Stimulated activated CD8-positive, alpha-beta memory T cell treated with anti-CD3 and anti-CD28 coated beads, Interleukin-4, amount 100 ng/mL, for 24 hours (primary cell): ENCODE measurements at places on chromosomes 2 and 18.

DNA sequence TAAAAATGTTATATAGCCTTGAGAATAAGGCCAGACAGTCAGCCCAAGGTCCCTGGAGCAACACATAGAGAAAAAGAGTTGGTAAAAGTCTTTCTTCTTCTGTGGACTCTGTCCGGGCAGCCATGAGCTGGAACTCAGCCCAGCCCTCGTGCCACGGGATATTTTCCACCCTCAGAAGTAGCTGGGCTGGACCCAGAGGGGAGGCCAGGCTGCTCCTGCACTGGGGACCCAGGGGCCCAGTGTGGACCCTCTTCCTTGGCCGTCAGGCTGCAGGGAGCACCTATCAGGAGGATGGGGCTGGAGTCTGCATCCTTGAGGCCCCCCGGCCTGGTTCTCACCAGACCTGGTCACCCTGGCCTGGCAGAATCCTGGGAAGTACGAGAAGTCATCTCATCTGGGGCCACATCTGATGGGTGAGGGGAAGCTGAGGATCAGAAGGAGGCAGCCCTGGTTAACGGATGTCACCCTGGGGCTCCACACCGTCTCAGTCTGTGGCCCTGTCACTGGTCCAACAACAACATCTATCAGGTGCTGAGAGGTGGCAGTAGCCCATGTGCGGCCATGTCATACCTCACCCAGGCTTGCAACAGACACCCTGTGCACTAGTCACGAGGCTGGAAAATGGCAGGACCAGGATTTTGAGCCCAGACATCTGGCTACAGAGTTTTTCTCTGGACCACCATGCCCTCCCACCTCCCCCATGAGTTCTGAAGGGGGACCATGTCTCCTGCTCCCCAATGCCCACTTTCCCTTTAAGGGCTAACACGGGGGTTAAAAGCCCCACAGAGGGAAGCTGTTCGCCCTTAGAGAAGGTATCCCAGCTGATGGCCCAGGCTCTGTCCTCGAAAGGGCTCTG, 33.0 kb downstream of the SDC1 start:
- no peak for DNase-seq

GRCh38 chr18:41585512-41585911, 369.5 kb upstream of the PIK3C3 start:
- DNase-seq, result no peak

DNA sequence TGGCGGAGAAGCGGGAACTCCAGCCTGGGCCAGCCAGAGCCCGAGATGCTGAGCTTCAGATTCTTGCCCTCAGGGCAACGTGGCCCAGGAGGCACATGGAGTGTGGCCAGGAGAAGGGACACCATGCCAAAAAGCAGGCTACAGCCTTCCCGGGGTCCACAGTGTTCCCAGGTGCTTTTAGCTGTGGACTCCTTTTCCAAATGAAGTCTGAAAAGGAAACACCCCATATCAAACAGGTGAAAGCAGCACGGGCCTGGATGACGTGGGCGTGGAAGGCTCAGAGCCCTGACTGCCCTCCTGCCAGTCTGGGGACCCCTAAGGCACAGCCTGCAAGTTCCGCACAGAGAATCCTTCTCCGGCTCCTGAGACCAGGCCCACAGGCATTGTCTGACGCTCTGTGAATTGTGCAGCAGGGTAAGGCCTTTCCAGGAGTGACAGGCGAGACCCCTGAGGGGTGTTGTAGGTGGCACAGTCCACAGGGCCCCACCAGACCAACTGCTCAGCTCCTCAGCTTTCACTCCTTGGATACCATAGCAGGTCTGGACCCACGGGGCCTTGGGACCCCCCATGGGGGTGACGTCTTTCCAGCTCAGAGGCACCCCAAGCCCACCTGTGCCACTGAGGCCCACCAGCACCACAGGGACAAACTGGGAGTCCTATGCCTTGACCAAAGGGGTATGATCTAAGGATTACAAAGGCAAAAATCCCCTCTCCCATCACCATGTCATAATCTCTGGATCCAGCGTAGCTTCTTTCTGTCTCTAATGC, 69.6 kb upstream of the RAB6C start:
- no peak for DNase-seq

DNA sequence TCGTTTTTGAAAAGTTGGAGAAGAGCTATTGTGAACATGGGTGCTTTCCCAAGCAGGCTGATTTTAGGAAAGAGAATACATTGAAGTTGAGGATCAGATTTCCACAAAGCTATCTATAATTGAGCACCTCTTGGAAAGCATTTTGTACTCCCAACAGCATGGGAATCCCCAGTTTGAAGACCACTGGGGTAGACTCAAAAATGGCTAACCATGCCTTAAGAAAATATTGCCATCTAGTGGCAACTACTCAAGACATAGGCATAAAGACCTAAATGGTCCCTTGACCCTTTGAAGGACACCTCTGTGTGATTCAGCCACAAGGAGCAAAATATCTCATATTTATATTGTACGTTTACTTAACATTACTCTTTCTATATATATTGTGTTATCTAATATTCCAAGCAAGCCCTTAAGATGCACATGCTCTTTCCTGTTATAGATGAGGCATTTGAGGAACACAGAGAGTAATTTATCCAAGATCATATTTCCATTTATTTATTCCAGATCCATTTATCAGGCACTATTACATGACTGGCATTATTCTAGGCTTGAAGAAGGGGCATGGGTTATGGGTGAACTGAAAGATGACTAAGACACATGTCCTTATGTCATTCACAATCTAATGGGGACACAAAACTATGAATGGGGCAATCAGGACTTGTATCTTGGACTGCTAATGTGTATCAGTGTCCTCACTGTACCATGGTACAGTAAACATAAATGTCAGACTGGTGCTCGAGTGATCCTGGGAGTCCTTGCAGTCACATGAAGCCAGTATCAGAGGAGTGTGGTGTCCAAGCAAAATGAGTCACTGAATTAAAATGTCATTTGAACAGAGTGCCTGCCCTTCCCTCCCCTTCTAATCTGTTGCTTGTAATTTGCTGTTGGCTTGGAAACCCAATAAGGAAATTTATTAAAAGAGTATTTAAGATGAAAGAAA, 121.0 kb upstream of the XPO1 start:
- no peak for DNase-seq

DNA sequence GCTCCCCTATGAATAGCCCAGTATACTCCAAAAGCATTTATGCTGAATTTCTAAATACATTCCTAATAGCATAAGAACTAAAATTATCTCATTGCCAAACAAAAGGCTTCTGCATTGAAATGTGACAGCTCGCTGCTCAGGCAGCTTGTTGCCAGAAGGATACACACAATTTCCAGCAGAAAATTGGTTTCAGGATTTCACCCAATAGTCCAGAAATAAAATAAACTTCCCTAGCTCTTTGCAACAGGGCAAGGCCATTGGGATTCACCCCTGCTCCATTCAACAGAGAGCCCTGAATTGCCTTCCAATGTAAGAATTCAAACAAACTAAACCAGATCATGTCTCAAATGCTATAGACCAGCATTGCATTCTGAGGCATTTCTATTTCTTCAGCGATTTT, 70.7 kb downstream of the RBM43 start:
- no peak for DNase-seq

- no peak for DNase-seq
Observed at GRCh38 chr18:59200787-59201186, 19.2 kb upstream of the GRP start.

DNA sequence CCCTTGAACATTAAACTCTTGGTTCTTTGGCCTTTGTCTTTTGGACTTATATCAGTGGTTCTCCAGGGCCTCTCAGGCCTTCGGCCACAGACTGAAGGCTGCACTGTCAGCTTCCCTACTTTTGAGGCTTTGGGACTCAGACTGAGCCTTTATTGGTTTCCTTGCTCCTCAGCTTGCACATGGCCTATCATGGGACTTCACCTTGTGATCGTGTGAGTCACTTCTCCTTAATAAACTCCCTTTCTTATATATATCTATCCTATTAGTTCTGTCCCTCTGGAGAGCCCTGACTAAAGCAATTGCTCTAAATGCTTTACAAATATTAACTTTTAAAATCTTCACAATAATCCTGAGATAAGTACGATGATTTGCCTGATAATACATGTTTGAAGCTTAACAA, 353.6 kb upstream of the TRIB2 start:
- no peak for DNase-seq

GRCh38 chr2:80378-80777, 34.1 kb upstream of the FAM110C start:
- no peak for DNase-seq

GRCh38 chr2:95374451-95374920, 28.0 kb upstream of the FAHD2A start:
- no peak for DNase-seq

DNA sequence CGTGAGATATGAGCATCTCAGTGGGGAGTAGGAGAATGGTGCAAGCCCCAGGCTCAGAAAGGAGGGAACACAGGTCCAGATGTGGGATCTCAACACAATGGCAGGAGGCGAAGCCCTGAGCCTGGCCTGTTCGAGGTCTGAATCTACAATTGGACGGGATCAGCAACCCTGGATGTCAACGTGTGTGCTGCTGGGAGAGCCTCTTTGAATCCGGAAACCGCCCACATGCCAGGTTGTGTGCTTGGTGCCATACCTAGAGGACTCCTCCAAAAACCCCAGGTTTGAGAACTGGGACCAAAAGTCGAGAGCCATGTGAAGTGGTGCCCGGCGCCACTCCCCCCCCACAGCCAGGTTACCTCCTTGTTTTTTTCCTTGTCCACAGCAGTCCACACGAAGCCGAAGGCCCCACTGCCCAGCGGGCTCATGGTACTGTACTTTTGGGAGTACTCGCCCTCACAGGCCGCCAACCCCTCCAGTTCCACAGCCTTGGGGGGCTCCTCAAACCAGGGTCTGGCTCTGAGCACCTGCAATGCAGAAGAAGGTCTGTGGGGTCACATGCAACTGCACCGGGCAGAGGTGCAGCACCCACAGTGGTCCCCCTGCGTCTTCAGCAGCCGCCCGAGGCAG, 20.4 kb upstream of the MTERF4 start:
- DNase-seq, result no peak

- DNase-seq, result no peak
Observed at GRCh38 chr18:7855028-7855427, 287.9 kb downstream of the PTPRM start.

- no peak for DNase-seq
Observed at GRCh38 chr2:206836722-206837121, 71.3 kb downstream of the FASTKD2 start.

GRCh38 chr18:58608216-58608615, 20.7 kb downstream of the ALPK2 start:
- DNase-seq, result no peak

DNA sequence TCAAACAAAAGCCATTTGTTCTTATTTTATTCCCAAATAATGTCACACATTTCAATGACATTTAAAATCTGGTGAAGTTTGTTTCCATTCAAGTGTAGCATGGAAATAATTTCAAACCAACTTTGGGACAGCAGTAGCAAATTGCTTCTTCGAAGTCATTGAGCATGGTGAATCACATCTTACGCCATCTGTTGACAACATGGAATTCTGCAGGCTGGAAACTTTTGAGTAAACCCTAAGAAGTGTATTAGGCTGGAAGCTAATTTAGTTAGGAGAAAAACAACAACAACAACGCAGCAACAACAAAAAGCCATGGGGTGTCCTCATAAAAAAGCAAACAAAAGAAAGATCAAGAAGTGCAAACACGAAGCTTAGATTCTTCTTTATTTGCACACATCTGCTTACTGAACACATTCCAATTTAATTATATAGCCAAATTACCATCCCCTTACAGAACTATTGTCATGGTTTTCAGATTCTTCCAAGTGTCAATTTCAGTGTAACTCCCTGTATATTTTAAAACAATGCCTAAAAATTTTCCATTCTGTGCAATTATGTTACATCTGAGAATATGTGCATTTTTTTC, 659.0 kb upstream of the CDH7 start:
- DNase-seq, result no peak

DNA sequence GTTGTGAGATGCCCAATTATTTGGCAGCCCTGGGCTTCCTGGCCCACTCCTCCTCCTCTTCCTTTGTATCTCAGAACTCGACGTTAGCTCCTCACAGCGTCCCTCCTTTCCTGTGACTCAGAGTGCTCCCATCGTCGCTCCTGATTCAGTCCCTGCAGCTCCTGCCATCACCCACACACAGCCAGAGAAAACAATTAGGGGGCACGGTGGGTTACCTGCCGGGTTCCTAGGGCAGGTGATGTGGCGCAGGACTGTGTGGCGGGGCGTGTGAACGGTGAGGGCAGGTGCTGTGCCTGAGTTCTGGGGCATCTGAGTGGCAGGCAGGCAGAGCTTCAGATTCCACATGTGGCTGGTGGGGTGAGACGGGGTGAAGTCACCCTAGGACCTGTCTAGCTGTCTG, 42.6 kb downstream of the GLI2 start:
- no peak for DNase-seq

- no peak for DNase-seq
Observed at GRCh38 chr2:86337244-86337835, at the start of gene REEP1. TSS of gene REEP1 (minus strand) at chr2:86337626. CDS start at chr2:86337510, 116 bp downstream.

DNA sequence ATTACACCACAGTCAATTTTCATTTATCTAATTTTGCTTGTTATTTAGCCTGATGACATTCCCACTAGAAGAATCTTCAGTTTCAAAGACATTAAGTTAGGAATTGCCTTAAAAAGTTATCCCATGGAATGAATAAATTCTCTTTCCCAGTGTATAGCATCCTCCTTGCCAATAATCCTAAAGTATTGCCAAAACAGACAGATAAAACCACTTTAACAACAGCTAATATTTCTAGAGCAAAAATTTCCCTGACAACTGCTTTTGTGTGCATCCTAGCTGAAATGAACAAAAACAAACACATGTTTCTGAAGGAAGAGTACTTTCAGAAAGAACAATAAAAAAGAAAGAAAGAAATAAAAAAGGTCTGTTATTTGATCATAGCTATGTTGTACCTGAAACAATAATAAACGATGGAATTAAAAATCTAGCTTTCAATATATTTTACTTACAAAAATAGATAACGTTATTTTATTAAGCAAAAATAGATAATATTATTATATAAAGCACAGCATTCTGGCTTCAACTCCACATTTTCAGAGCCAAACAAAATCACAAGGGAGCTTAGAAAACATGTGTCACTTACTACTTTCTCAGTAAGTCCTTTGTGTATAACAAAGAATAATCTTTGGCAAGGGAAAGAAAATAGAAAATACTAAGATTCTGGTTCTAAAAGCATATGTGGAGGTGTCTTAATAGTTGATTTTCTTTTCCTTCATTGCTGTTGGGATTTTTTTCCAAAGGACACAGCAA, 939.0 kb upstream of the CRIM1 start:
- DNase-seq, result no peak

DNA sequence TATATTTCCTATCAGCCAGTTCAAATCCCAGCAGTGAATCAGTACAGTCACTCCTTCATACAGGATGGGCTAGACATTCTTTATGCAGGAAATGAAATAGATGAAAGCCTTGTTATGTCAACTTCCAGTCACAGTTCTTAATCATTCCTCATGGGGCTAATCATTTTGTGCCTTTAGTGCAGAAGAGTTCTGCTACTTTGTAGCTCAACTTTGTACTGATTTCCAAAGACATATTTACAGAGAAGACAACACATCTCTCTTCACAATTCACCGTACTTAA, 593.9 kb upstream of the NETO1 start:
- no peak for DNase-seq

- no peak for DNase-seq
Observed at GRCh38 chr2:188382107-188382506, 90.4 kb downstream of the GULP1 start.
